ENCODE measurements at places on chromosomes 3 and 15.

GRCh38 chr15:41018534-41018933 lies 65.3 kb downstream of the CHAC1 start:
- peak; percentile 74 for DNase-seq

DNA sequence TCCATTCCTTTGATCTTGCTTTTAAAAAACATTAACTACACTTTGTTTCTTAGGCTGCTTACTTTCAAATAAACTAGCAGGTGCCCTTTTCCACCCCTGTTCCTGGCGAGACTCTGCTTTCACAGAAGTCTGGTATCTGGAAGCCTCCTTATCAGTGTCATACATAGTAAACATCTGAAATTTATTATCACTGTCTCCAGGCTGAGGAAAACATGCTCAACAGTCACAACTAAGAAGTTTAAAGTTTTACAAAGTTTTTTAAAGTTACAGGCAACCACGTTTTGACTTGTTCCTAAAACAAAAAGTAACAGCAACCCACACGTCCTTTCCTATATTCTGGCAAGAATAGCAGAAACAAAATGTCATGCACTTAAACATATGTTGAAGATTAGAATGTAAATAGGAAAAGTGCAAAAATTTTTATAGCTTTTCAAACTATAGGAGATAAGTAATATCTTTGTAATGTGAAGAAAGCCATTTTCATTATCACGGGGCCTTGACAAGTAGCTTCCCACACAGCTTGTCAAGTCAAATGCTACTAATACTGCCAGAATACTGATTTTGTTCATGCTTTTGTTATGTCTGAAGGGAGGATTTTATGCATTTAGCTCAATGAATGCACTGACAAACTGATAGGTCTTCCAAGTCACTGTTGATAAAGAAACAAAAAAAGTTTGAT lies 275.2 kb upstream of the KCNMB2 start:
- peak; percentile 49 for DNase-seq

- DNase-seq = no peak
These were observed 35.5 kb downstream of the EOMES start for GRCh38 chr3:27686642-27687041.

DNA sequence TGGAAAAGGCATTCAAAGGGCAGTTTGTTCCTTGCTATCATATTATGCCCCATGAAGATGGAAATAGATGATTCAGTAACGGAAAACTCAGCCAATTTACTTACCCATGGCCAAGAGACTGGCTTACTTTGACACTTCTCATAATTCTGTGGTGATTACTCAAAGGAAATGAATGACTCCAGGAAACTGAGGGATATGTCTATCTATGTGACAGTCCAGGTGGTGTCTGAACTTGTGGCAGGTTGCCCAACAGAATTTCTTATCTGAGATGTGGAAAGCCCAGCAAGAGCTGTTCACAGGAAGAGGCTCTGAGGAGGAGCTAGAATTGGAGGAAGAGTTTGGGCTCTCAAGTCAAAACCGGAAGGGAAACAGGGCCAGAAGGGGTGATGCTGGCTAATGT lies 91.2 kb downstream of the KCNAB1 start:
- DNase-seq = no peak

GRCh38 chr3:45689787-45690145 lies 570 bp downstream of the SACM1L start:
- no peak for DNase-seq

DNA sequence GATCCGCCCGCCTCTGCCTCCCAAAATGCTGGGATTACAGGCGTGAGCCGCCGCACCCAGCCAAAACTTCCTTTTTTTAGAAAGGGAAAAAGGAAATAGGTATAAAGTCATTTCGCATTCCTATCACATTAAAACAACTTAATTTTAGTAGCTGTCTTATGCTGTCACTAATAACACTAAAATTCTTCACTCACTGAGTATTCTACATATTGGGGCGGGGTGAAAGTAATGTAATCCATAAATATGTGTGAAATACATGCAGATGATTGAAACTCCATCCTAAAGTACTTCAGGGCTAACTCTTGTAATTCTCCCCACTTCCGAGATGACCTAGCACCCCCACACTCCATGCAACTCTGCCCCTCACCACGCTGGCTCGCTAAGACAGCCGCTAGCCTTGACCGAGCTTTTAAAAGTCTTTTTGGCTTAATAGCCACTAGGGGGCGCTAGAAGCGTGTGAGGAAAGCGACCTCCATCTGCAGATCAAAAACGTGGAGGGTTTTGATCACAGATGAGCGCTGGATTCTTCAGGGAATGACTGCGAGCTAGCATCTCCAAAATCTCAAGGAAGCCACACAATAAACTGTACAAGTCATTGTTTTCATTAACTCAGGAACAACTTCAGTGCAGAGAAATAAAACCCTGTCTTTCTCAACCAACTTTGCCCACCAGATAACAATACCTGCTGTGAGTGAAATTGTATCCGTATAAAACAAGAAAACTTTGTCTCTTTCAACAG lies 129.3 kb upstream of the IGF1R start:
- peak; percentile 77 for DNase-seq

DNA sequence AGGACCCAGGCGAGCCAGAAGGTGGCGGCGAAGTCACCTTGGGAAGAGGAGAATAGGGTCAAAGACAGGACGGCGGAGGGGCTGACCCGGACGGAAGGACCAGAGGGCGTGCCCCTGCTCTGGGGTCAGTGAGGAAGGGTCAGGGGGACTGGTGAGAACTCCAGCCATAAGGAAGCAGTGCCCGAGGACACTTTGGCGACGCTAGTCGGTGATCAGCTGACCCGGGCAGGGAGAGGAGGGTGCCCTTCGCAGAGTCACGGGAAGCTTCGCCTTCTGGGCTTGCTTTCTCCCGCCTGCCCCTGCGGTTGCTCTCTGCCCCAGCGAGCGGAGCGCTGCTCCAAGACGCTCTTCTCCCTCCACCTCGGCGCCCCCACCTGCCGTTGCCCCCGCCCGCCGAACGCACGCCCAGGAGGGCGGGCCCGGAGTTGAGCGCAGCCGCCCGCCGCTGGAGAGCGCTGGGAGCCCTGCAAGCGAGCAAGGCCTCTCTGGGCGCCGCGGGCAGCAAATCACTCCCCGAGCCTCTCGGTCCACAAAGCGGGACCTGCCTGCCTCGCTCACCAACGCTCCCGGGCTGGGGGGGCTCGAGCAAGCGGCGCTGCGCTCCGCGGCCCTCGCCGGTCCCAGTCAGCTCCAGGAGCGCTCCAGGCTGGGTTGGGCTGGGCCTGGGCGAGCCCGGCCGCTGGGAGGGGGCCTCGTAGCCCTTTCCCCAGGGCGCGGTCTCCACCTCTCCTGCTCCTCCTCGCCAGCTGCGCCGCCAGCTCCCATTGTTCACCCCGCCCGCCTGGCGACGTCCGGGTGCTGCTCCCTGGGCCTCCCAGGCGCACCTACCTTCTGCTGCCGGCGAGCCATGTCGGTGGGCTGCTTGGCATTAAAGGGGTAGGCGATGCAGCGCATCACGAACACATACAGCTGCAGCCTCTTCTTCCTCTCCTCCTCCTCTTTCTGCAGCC lies 1.2 kb downstream of the CADPS start:
- no peak for DNase-seq

GRCh38 chr3:39130026-39130425 lies 22.5 kb downstream of the TTC21A start:
- DNase-seq = no peak

GRCh38 chr15:25236861-25237155 lies 202.0 kb downstream of the UBE3A start:
- no peak for DNase-seq

- no peak for DNase-seq
These were observed 62.7 kb downstream of the SCN5A start for GRCh38 chr3:38586546-38587520.

DNA sequence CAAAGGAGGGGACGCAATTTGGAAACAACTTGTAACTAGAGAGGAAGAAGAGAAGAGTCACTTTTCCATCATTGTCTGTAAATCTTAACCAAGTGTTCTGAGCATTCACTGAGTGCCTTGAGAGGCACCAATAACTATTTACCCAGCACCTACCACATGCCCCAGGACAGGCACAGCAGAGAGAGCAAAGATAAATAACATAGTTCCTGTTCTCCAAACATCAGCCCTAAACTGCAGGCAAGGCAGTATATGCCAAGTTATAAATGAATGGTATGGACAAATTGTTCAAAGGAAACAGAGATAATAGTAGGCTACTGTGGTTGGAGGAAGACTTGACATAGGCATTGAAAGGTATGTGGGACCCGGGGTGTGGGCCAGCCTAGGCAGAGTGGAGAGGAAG lies 45.6 kb downstream of the ITGB5 start:
- no peak for DNase-seq

GRCh38 chr3:48429317-48429959 lies 448 bp downstream of the PLXNB1 start:
- peak; percentile 37 for DNase-seq

- DNase-seq = no peak
These were observed 45.5 kb downstream of the TEX9 start for GRCh38 chr15:56410721-56411120.

- no peak for DNase-seq
These were observed 22.4 kb downstream of the NIPA1 start for GRCh38 chr15:22808761-22809280.

- DNase-seq = peak; percentile 11
These were observed 6.9 kb upstream of the NFKBIZ start for GRCh38 chr3:101842245-101842934.

GRCh38 chr3:183692436-183692835 lies 5.2 kb upstream of the YEATS2 start:
- DNase-seq = no peak

GRCh38 chr15:78322724-78323521 lies 17.2 kb upstream of the CRABP1 start:
- no peak for DNase-seq

DNA sequence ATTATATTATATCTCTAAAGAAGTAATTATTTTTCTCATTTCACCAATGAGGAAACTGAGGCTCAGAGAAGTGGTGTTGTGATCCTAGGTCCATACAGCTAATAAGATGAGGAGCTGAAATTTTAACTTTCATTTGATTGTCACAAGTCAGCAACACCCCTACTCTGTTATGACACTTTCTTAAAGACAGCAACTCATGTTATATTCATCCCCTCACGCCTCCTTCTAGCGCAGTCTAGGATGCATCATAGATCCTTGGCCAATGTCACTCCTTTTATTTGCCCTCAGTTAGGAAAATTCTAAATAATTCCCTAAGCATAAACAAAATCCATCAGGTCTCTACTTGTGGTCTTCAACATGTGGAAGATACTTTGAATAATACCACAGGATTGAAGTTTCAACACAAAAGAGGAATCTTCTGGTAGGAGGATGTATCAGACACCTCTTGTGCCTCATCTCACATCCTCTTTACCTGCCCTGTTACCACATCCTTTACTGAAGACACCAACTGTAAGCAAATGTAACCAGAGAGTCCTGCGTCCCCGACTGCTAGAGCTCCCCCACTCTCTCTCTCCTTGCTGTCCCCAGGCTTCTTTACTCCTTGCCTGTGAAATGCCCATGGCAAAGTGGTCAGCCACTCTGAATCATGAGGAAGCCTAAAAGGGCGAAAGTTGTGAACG lies 53.7 kb downstream of the TRIM42 start:
- no peak for DNase-seq

GRCh38 chr15:91471468-91471867 lies 371.4 kb downstream of the SV2B start:
- no peak for DNase-seq

DNA sequence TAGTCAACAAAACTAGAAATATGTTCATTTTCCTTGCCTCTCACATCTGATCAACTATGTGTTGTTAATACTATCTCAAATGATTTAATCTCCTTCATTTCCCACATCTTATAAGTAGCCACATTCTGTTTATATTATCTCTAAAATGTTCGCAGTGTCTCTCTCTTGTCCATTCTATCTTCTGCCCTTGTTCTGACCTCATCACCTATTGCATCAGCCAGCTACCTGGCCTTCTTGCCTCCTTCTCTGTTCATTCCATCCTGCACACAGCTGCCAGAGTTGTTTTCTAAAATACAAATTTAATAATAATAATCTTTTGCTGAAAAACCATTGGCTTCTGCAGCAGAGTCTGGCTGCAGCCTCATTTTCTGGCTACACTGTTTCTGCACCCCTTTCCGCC lies 75.3 kb upstream of the CCNL1 start:
- DNase-seq = no peak

GRCh38 chr3:153783741-153784480 lies 337.3 kb upstream of the ARHGEF26 start:
- no peak for DNase-seq

DNA sequence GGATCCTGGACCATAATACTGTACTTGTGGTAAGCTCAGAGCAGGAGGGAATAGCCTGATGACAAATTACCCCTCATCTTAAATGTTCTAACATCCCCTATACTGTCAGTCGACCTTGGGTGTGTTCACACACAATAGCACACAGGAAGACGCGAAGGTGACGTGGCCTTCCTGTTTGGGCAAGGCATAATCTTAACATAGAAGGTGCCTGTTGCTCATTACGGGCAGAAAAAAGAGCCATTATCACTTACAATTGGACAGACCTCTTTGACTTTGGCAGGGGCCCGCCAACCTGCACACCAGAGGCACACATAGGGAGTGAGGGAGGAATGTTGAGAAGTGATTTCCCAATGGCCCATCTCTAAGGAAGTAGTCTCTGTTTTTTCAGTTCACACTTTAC lies 144.2 kb downstream of the ANO10 start:
- no peak for DNase-seq

DNA sequence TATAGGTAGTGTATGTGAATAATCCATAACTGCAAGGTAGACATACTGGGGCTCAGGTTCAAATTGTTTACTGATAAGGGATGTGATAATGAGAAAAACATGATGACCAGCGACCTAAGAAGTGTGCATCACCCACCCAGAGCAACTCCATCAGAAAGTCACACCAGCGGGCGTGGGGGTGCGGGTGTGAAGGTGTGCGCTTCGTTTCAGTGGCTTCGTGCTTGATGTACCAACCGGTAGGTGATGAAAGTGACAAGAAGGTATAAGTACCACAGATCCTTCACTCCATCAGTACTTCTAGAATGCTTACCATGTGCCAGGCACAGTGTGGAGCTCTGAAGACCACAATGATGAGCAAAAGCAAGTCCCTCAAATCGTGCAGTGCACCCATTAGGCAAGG lies 11.2 kb downstream of the ANP32A start:
- DNase-seq = no peak

- DNase-seq = peak; percentile 60
These were observed 20.4 kb upstream of the CELF6 start for GRCh38 chr15:72340366-72340765.

DNA sequence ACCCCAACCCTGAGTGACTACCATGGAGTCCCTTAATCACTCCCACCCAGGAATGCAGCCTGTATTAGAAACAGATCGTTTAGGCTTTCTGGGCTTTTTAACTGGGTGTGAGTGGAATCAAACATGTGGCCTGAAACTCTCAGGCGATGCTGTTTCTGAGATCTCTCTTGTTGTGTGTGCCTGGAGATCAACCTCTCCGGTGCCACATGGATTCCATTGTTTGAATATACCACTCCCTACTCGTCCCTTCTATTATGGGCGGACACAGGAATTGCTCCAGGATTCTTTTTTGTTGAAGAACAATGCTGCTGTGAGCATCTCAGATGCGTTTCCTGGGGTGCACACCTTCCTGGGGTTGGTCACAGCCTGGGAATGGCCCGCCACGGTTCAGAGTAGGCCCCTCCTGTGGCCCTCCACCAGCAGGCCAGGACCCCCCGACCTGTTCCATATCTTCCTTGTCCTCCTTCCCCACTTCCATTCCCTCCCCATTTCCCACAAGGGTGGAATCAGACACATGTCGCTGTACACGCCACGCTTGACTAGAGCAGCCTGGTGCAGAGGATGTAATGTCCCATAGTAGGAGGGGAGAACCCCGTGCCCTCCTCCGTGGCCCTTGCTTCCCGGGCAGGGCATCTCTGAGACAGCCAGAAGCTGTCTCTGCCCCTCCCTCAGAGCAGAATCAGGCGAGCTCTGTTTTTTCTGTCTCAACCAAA lies 36.4 kb upstream of the PRR23E start:
- no peak for DNase-seq
